CD4-positive, CD25-positive, alpha-beta regulatory T cell (primary cell): ENCODE measurements at places on chromosomes 7 and 10. TPM values are rescaled to one million over a fixed set of nuclear protein-coding genes. Genes with fewer than 3 reads are reported as not detected.

DNA sequence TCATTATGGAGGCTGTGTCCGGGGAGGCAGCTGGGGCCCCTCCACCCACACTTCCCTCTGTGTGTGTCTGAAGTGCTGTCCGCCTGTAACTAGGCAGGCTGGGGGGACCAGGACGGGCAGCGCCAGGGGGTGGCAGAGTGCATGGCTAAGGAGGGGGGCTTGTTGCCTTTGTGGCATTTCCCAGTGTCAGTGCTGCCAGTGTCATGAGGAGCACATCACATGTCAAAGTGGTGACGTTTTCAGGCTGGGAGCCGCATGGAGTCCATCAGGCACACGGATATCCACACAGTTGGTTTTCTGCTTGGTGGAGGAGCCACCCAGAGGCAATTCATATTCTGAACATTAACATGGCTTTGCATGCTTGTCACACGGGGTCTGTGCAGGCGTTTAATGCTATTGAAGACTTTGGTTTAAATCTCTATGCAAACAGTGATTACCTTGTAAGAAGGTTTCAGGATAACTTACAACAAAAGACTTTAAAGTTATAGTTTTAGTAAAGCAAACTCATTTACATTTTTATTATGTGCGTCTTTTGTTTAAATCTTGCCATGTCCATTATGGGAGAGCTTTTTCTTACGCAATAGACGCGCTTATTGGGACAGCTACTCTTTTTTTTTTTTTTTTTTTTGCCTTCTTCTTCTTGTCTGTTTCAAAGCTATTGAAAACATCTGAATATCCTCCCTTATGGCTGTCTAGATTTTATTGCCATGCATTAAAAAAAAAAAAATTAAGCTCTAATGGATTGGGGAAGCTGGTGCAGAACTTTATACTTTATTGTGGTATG, 52.9 kb downstream of the C10orf67 start:
- H3K4me1 ChIP-seq = no peaks in the 10 kb centered on the region
- H3K27me3 ChIP-seq = peaks cover 6% of the 10 kb centered on the region
- H3K27ac ChIP-seq = no peak overlapping the region
- no peak for DNase-seq
- no peak overlapping the region for H3K4me3 ChIP-seq

DNA sequence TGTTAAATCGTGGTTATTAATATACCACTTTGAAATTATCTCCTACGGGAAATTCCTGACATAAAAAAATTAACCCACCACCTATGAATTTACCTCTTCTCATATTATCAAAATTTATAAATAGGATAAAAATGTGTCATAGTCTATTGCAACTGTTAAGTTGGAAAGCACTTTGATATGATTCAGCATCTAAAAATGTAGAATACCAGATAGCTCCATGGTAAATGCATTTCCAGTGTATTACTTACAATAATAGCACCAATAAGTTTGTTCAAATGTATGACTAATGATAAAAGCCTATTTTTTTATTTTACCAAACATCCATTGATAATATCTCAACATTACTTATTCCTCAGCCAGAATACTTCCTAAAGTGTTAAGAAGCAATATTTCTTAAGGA, 13.6 kb upstream of the KCND2 start:
- no peak overlapping the region for H3K27ac ChIP-seq
- H3K4me1 ChIP-seq = no peaks in the 10 kb centered on the region
- no peaks in the 10 kb centered on the region for H3K27me3 ChIP-seq
- H3K36me3 ChIP-seq = no peaks in the 10 kb centered on the region
- H3K4me3 ChIP-seq = no peak overlapping the region
- no peak for DNase-seq

TRPV5 gene
- not detected for total RNA-seq

DNA sequence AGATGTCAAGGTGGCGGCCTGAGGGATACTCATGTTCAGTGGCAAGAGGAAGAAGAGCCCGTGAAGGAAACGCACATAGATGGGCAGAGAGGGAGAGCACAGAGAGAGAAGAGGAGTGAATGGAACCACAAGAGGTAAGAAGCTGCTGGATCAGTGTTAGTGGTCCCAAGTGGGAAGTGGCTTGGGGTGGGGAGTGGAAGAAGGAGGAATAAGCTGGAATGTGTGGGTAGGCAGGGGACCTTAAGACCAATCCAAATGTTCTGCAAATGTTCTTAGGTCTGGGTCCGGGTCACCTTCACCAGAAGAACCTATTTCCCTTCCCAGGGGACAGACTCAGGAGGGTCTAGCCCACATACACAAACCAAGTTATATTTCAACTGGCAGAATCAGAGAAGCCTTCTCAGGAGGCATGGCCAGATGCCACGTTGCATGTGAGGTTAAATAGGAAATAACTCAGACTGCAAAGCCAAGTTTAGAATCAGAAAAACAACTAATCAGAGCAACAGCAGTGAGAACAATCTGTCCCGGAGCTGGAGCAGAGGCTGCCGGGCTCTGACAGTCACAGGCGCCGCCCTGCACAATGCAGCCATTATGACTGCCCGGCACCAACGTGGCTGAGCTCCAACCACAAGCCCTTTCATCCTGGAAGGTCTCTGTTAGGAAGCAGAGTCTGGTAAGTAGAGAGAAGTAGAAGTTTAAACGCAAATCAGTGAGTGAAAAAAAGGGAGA, 78.6 kb upstream of the ARMC3 start:
- DNase-seq = peak; percentile 2
- H3K4me3 ChIP-seq = no peak overlapping the region
- H3K4me1 ChIP-seq = no peaks in the 10 kb centered on the region
- H3K27ac ChIP-seq = no peak overlapping the region

DNA sequence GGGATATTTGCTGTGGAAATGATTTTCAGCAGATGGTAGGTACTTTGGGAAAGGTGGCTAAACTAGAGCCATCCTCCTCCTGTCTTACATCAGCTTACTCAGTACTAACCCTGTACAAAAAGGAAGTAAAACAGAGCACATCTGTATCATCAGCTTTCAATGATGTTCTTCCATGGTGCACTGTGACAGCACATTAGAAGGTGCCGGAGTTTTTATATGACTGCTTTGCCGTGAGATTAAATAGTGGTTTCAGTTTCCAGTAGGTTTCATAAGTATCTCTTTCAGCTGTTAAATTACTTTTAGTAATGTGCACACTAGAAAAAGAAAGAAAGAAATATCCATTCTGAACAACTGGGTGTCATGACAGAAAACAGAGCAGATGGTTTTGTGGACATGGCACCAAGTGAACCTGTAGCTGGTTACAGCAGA, 86.5 kb downstream of the ARID5B start:
- peaks cover 66% of the 10 kb centered on the region for H3K4me1 ChIP-seq
- peak overlapping the region; percentile 86 for H3K27ac ChIP-seq

DNA sequence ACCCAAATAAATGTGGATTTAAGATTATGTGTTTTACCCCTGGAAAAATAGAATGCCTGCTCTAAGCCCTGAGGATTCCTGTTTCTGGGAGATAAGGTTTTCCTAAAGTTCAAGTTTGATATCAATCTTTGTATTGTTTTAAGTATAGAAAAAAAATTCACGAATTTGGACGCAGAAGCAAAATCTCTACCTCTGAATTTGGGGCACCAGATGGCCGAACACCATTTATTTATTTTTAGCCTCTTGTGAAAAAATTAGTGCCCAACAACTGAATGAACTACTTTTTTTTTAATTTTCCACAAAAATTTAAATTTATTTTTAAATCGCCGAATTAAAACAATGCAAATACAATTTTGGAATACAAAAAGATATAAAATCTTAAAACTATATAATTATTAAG, 128.1 kb upstream of the SP4 start:
- no peak overlapping the region for H3K27ac ChIP-seq
- no peak overlapping the region for H3K4me3 ChIP-seq
- H3K4me1 ChIP-seq = no peaks in the 10 kb centered on the region
- DNase-seq = no peak
- H3K36me3 ChIP-seq = no peaks in the 10 kb centered on the region
- no peaks in the 10 kb centered on the region for H3K27me3 ChIP-seq

- H3K4me3 ChIP-seq = no peak overlapping the region
- H3K27ac ChIP-seq = no peak overlapping the region
- no peak for DNase-seq
- H3K4me1 ChIP-seq = peaks cover 17% of the 10 kb centered on the region
- H3K27me3 ChIP-seq = no peaks in the 10 kb centered on the region
Measured at GRCh38 chr10:6301488-6302075, 98.8 kb downstream of the PFKFB3 start.

GRCh38 chr7:98241674-98242241, 10.3 kb downstream of the TECPR1 start:
- peaks cover 58% of the 10 kb centered on the region for H3K36me3 ChIP-seq
- H3K4me1 ChIP-seq = no peaks in the 10 kb centered on the region
- DNase-seq = no peak
- no peak overlapping the region for H3K4me3 ChIP-seq
- H3K27ac ChIP-seq = no peak overlapping the region
- no peaks in the 10 kb centered on the region for H3K27me3 ChIP-seq

- H3K36me3 ChIP-seq = no peaks in the 10 kb centered on the region
- H3K4me3 ChIP-seq = no peak overlapping the region
- no peaks in the 10 kb centered on the region for H3K27me3 ChIP-seq
- H3K4me1 ChIP-seq = no peaks in the 10 kb centered on the region
Measured at GRCh38 chr7:65892835-65893234, 20.0 kb downstream of the VKORC1L1 start.

RELN gene
- not detected for total RNA-seq

- no peak for DNase-seq
- peaks cover 9% of the 10 kb centered on the region for H3K4me1 ChIP-seq
- no peak overlapping the region for H3K4me3 ChIP-seq
- peaks cover 7% of the 10 kb centered on the region for H3K36me3 ChIP-seq
- H3K27ac ChIP-seq = no peak overlapping the region
- H3K27me3 ChIP-seq = no peaks in the 10 kb centered on the region
Measured at GRCh38 chr10:113712755-113713639, 33.3 kb downstream of the CASP7 start.

SLC16A12 gene
- not detected for total RNA-seq

- no peak for DNase-seq
- H3K4me1 ChIP-seq = peaks cover 36% of the 10 kb centered on the region
- H3K27ac ChIP-seq = no peak overlapping the region
- peaks cover 20% of the 10 kb centered on the region for H3K27me3 ChIP-seq
- H3K36me3 ChIP-seq = no peaks in the 10 kb centered on the region
Measured at GRCh38 chr10:100743626-100744135, 1.7 kb upstream of the PAX2 start.

DNA sequence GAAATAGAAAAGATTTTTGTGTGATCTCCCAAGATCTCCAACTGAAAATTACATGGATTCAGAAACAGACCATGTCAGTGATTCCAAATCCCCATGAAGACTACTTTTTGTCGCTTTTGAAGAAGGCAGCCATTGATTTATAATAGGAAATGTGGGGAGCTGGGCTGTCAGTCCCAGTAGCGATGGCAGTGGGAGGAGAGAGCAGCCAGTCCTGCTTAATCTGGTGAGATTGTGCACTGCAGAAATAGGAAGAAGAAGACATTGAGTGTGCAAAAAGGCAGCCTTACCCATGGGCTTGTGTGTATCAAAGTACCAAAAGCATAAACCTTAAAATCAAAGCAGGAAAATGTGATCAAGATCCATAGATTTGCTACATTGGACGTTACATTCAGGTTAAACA, 4.8 kb downstream of the ADRB1 start:
- no peak for DNase-seq
- no peaks in the 10 kb centered on the region for H3K36me3 ChIP-seq
- peaks cover 38% of the 10 kb centered on the region for H3K27me3 ChIP-seq
- no peak overlapping the region for H3K27ac ChIP-seq

- no peak for DNase-seq
- H3K4me3 ChIP-seq = no peak overlapping the region
- no peak overlapping the region for H3K27ac ChIP-seq
- H3K4me1 ChIP-seq = no peaks in the 10 kb centered on the region
- H3K36me3 ChIP-seq = no peaks in the 10 kb centered on the region
Measured at GRCh38 chr10:42652858-42653257, 14.5 kb upstream of the ZNF33B start.

DNA sequence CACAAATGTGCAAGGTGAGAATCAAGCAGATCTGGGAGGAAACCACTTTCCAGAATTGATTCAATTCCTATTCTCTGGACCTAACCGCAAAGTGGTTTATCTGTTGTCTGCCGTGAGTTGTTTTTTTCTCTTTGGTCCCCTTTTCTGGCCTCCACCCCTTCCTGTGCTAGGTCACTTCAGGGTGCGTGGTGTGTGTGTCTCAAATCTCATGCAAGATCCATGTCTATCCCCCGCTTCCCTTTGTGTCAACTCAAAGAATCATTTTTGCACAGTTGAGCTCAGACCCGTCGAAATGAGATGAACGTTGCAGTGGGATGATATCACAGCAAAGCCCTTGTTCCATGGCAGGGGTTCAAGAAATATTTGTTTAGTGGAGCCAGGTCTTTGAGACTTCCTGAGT, 184.5 kb downstream of the GATA3 start:
- H3K4me3 ChIP-seq = peak overlapping the region; percentile 34
- peaks cover 28% of the 10 kb centered on the region for H3K4me1 ChIP-seq
- DNase-seq = no peak
- no peaks in the 10 kb centered on the region for H3K27me3 ChIP-seq
- no peak overlapping the region for H3K27ac ChIP-seq

DNA sequence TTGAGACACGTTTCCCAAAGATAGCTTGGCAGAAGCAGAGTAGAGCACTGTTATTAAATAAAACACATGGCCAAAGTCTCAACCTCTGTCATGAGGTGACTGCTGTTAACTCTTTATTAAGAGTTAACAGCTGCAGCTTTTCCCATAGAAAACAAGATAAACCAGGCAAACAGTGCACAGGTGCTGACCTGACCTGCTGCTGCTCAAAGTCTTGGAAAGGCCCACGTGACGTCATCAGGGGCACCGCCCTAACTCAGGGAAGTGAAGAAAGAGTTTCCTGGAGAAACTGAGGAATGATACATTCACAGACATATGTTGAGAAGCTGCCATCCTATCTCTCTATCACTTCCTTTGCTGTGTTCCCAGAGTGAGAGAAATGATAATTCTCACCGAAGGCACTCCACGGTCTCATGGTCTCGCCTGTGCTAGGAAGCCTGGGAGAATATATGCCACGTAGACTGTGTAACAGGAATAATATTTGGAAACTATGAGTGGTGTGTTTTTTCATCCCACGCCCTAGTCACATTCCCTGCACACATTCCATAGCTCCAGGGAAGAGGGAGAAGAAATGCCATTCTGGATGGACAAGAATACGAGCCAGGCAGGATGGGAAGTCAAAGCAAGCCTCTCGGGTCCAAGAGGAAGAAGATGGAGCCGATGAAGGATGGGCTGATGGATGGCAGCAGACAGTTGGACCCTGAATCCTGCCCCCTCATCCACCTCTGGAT, 146.2 kb upstream of the NFE2L3 start:
- no peaks in the 10 kb centered on the region for H3K36me3 ChIP-seq
- H3K4me1 ChIP-seq = no peaks in the 10 kb centered on the region
- no peak overlapping the region for H3K27ac ChIP-seq
- no peak for DNase-seq
- H3K4me3 ChIP-seq = no peak overlapping the region

GRCh38 chr7:584122-584465, 64.4 kb upstream of the PDGFA start:
- peak overlapping the region; percentile 93 for H3K27ac ChIP-seq
- peak; percentile 86 for DNase-seq
- peak overlapping the region; percentile 83 for H3K4me3 ChIP-seq
